ENCODE measurements at places on chromosomes 1 and 21.

GRCh38 chr1:88731475-88732269, 47.6 kb downstream of the PKN2 start:
- no peak for DNase-seq

GRCh38 chr1:234331507-234331906, 41.7 kb upstream of the COA6 start:
- DNase-seq = no peak

GRCh38 chr1:17976854-17977253, 130.7 kb upstream of the IGSF21 start:
- no peak for DNase-seq

GRCh38 chr1:22517956-22518355, 45.3 kb upstream of the EPHA8 start:
- no peak for DNase-seq

GRCh38 chr1:85943526-85943925, 213.0 kb downstream of the COL24A1 start:
- DNase-seq = no peak

DNA sequence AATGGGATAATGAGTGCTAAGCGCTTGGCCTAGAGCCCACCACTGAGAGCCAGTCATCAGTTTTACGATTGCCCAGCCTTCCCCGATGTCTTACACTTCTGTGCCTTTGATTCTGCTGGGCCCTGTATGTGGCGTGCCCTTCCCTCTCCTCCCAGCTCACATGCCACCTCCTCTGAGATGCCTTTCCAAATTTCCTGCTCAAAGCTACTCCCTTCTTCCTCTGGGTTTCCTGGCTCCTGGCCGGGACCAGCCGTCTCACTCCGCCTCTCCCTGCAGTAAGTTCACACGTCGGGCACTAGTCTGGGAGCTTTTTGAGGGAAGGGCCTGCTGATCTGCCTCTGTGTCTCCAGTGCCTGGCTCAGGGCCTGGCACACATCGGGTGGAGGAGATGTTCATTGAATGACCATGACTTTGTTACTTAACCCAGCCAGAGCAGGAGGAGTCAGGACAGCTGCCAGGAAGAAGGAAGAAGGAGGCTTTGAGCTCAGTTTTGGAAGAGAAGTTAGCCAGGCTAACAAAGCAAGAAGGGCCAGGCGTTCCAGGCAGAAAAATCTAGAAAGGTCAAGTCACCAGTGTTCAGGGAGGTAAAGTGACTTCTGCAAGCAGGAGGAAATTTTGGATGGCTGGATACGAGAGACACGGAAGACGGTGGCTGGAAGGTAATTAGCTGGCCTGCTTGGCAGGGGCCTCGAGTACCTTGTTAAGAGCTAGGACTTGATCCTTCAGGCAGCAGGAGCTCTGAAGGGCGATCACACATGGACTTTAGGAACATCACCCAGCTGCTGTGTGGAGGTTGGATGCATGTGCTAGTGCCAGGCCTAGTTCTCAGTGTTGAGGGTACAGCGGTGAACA, 63.6 kb downstream of the EPHB2 start:
- DNase-seq = no peak

DNA sequence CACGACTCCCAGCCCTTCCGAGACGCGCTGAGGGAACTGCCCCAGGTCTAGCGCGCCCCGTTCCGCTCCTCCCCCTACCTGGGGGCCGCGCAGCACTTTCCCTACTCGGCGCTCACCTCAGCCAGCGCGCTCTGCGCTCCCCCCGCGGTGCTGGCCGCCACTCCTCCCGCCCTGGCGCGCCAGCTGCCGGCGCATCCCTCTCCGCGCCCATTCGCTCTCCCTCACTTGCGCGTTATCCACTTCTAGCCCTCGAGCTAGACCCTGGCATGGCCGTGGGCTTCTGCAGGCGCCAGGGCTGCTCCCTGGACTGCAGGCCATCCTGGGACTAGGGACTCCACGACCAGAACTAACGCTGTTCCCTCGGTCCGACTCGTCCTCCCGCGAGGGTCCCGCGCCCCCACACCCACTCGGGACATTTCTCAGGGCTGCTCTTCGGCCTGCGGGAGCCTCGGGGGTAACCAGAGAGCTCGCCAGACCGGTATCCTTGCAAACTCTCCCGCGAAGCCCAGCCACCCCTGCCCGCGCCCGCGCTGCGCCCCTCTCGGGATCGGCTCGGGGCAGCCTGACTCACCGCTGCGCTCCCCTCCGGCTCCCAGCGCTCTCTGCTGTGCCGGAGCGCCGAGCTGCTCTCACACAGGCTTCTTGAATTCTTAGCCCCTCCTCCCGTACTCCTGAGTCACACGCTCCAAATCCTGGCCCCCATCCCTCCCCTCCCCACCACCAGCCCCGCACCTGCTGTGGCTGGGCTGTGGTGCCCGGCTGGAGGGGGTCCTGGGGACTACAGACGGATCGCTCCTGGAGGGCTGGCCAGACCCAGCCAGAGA, at the start of gene NGF:
TSS of gene NGF (minus strand) at position 617 of the 824 bp plus-strand sequence. CDS start 51,454 bp downstream, outside the sequence.
- no peak for DNase-seq

DNA sequence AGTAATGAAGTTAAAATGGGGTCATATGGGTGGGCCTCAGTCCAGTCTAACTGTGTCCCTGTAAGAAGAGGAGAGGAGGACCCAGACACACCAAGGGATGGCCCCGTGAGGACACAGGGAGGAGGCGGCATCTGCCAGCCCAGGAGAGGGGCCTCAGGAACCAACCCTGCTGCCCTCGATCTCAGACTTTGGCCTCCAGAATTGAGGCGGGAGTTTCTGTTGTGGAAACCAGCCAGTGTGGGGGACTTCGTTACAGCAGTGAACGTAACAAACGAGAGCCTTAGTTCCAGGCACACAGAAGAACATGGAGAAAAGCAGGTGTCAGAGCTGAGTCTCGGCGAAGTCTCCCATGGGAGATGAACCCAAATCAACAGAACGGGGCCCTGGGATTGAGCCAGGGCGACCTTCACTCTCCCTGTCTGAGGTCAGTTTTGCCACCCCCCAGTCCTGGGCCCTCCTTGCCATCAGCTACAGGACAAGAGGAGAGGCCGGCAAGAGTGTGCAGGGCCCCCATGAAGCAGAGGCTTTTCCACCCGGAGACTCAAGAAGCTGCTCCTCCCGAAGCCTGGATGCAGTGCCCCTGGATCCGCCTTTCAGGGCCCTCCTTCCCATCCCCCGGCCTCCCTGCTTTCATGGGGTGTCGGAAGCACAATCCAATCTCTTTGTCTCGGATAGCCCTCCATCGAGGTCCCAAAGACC, 36.6 kb downstream of the TFF3 start:
- no peak for DNase-seq

GRCh38 chr1:156146020-156146768, 7.2 kb upstream of the SEMA4A start:
- no peak for DNase-seq

DNA sequence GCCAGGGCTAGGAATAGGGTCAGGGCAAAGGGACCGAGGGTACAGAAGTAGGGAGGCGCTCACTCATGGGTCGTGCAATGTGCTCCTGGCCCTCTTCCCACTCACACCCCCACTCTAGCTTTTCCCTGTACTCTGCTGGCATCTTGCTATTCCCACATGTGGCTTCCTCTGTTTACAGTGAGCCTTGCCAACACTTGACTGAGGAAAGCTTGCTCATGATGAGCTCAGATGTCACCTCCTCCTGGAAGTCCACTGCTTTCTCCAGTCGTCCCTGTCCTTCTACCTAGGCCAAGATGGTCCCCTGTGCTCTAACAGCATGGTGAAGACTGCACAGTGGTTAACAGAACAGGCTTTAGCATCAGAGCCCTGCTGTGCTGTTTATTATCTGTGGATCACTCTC, 8.0 kb upstream of the RIMS3 start:
- no peak for DNase-seq

DNA sequence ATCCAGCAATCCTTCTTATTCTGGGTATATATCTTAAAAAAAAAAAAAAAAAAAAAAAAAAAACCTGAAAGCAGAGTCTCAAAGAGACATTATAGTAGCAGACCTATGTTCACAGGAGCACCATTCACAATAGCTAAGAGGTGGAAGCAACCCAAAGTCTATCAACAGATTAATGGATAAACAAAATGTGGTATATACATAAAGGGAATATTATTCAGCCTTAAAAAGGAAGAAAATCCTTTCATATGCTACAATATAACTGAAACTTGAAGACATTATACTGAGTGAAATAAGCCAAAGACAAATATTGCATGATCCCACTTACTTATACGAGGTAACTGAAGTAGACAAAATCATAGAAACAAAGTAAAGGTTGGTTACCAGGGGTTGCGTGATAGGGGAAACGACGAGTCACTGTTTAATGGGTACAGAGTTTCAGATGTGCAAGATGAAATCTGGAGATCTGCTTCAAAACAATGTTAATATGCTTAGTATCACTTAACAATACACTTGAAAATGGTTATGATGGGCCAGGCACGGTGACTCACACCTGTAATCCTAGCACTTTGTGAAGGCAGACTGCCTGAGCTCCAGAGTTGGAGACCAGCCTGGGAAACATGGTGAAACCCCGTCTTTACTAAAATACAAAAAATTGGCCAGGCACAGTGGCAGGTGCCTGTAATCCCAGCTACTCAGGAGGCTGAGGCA, 29.5 kb downstream of the PIK3R3 start:
- DNase-seq = no peak
